ENCODE measurements at places on chromosomes 11 and 22. TPM values are rescaled to one million over a fixed set of nuclear protein-coding genes. Genes with fewer than 3 reads are reported as not detected.

DNA sequence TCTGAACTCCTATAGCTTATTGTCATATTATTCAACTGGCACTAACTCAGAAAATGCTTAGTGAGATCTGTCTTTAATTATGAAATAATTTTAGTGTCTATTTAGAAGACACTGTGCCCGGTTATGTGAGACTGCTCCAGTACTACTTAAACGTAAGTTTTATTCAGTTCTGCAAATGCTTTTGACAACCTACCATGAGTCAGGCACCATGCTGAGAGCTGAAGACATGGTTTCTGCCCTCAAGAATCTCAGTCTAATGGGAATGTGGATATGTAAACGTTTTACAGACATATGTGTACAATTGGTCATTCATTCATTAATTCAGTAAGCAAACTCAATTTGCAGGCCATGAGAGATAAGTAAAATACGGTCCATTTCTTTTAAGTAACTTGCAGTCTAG, 40.0 kb downstream of the DCUN1D5 start:
- no peak for DNase-seq

GRCh38 chr11:1705126-1706052, 8.4 kb downstream of the KRTAP5-6 start:
- no peak for DNase-seq

- DNase-seq: no peak
Observed at GRCh38 chr22:46574438-46574992, 37.1 kb upstream of the CELSR1 start.

- DNase-seq: no peak
Observed at GRCh38 chr11:120136356-120136755, 1.6 kb downstream of the TRIM29 start.

DNA sequence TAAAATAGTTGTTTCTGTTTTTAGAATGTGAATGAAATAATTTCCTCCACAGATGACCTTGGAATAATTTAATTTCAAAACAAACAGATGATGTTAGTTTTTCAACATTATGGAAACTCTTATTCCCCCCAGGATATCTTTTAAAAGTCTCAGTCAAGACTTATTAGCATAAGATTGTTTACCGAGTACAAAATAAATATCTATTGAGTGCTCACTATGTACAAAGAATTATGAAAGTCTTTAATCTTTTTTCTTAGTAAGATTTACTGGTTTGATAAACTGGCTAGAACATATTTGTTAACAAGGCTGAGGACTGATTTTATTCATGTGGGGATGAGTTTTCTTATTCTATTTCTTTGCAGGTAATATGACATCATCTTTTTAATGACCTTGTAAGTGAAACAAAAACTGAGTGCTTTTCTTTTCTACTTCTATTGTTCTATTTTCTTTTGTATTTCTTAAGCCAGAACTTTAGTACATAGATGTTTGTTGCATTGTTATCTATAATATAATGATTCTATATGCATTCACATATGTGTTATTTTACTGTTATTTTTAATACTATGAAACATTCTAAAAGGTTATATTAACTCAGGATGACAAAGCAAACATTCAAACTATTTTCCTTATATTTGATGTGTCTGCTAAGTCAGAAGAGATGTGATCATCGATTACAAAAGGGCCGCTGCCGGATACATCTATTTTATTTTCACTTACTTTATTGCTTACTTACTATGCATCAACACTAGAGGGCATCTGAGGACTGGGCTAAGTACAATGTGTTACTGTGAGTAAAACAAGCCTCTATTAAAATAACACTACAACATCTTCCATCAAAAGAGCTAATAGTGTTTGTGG, 111.0 kb upstream of the ARHGAP42 start:
- DNase-seq: peak; percentile 12

DNA sequence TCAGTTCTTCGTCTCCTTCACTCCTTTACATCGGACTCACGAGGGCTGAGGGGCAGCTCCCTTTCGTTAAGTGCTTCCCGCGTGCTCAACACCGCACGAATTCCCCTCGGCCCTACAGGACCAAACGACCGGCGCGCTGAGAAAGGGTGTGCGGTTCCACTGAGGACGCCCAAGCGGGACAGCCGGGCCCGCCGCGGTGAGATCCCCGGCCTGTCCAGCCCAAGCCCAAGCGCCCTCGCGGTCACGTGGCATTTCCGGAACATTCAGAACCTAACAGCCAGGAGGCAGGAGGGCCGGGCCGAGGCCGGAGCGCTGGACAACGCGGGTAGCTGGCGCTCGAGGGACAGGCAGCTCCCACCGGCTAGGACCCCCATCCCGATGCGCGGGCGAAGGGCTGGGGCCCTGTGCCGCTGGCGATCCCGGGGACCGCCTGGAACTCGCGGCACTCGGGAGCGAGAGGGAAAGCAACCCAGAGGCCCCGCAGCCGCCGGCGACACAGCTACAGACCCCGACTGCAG, 737 bp upstream of the STIP1 start:
- DNase-seq: peak; percentile 35

SLC22A12 gene
- not detected for total RNA-seq

CCDC134 gene
- total RNA-seq: 19.3 TPM

Measured in activated naive CD4-positive, alpha-beta T cell treated with anti-CD3 and anti-CD28 coated beads for 36 hours (primary cell).